ENCODE measurements at places on chromosomes 3 and 15. TPM values are rescaled to one million over a fixed set of nuclear protein-coding genes. Genes with fewer than 3 reads are reported as not detected.

The PLSCR5 gene
- not detected for total RNA-seq

DNA sequence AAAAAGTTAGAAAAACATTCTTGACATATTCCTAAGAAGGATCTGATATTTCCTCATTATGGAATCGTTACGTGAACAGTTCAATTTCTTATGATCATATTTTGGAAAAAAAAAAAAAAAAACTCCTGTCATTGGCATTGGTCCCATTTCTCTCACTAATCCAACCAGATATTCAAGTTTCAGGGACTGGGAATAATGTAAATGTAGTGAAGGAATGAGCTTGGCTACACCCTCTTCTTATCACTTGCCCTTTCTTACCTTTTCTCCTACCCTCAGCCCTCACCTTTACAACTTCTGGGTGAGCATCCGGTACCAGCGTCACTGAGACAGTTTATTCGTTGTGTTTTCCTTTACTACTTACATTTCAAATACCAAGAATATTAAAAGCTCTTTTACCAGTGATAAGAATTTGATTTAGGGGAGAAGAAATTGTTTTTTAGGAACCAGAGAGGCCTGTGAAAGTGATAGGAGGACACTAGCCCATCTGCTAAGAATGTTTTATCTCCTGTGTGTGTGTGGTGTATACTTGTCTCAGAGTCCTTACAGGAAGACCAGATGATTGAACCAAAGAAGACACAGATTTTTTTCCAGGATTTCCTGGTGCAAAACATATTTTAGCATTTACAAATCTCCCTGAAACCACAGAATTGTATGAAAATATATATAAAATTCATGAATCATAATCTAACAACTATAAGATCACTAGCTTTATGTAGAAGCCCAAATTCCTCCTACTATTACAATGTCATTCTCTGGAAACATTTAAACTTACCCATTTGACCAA is 946.7 kb downstream of the ZPLD1 start:
- no peak for DNase-seq
- no peak overlapping the region for H3K27ac ChIP-seq
- no peaks in the 10 kb centered on the region for H3K4me1 ChIP-seq
- no peaks in the 10 kb centered on the region for H3K36me3 ChIP-seq

DNA sequence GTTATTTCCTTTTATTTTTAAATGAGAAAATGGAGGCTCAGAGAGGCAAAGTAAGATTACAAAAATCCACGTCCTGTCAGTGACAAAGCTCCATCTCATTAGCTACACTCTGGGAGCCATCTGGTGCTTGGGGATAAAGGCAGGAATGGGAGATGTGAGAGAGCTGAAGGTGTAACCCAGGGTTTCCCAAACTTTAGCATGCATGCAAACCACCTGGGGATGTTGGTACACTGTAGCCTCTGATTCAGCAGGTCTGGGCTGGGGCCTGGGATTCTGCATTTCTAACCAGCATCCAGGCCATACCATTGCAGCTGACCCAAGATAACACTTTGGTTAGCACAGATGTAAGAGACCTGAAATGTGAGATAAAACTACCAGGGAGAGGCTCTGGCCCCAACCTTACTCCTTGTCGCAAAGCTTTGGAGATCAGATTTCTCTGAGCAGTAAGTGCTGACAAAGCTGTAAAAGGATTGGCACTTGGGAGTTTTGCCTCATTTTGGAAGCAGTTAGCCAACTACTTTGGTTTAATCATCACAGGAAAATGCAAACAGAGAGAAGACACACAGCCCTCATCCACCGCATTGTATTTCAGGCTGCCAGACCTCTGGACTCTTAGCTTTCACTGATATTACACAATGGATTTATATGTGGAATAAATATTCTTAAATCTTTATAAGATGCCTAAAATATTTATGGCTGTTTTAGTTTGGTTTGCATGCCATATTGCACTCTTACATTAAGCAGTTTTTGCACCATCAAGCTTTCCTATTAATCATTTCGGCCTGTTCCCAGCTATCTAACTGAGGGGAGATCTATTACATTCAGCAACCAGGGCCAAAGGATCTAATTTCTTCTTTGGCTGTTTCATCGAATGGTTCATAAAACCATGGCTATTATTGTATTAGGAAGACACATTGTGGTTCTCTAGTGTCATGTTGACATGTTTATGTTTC is 263.0 kb downstream of the EBLN2 start:
- no peak overlapping the region for H3K4me3 ChIP-seq
- no peak for DNase-seq
- H3K27me3 ChIP-seq, result no peaks in the 10 kb centered on the region
- H3K27ac ChIP-seq, result no peak overlapping the region
- peaks cover 13% of the 10 kb centered on the region for H3K4me1 ChIP-seq

GRCh38 chr3:72077473-72078259 is 292.7 kb upstream of the PROK2 start:
- H3K4me1 ChIP-seq, result no peaks in the 10 kb centered on the region
- H3K36me3 ChIP-seq, result no peaks in the 10 kb centered on the region
- H3K27ac ChIP-seq, result no peak overlapping the region
